Activated CD4-positive, CD25-positive, alpha-beta regulatory T cell (primary cell): ENCODE measurements at places on chromosomes 2 and 18.

DNA sequence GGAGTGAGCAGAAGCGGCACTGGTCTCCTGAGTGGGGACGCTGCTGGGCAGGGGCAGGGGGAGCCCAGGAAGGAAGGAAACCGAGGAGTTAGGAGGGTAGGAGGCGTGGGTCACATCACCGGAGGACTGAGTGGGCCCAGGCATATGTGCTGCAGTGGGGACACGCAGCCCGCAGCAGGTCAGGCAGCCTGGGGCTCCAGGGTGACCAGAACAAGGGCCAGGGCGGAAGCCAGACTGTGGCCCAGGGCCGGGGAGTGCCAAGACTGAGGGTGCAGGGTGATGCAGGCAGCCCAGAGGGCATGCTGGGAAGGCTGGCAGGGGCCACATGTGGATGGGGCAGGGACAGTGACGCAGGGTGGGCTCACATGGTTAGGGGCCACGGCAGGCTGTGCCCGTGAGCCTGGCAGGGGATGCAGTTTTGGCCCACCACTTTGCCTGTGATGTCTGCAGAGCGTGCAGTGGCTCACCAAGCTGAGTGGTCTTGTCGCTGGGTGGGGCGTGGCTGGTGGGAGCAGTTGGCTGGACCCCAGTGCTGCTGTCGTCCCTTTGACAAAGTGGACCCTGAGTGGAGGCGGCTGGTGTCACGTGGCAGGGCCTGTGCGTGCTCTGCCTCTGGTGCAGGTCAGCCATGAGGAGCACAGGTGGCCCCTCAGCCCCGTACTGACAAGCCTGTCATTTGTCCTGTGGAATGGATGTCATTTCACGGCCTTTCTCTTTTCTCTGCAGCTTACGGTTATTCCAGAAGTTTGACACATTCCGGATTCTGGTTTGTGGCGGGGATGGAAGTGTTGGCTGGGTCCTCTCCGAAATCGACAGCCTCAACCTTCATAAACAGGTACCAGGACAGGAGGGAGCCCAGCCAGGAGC is 87.1 kb downstream of the DGKD start:
- DNase-seq: no peak

- no peak for DNase-seq
These were observed 55.8 kb downstream of the ID2 start for GRCh38 chr2:8737571-8738175.

GRCh38 chr2:28357948-28358667 is 34.5 kb upstream of the FOSL2 start:
- no peak for DNase-seq

DNA sequence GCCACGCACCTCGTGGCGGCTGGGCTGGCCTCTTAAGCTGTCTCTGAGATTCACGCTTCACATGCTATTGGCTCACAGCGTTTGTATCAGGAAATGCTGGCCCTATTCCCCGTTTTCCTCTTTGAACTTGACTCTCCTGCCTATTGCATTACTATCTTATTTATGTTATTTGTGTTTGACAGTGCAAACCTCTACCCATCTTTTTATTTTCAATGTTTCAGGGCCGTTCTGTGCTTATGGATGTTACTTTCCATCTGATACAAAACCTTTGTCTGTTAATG is 149.9 kb upstream of the TWIST2 start:
- DNase-seq: no peak

GRCh38 chr2:140117386-140117785 is 1337.2 kb upstream of the NXPH2 start:
- no peak for DNase-seq

GRCh38 chr2:128818704-128819491 is 500.2 kb upstream of the HS6ST1 start:
- DNase-seq: no peak

GRCh38 chr2:236261452-236261851 is 2.8 kb downstream of the ASB18 start:
- no peak for DNase-seq
